Fibroblast of skin of back (primary cell): ENCODE measurements at places on chromosomes 16 and 17.

DNA sequence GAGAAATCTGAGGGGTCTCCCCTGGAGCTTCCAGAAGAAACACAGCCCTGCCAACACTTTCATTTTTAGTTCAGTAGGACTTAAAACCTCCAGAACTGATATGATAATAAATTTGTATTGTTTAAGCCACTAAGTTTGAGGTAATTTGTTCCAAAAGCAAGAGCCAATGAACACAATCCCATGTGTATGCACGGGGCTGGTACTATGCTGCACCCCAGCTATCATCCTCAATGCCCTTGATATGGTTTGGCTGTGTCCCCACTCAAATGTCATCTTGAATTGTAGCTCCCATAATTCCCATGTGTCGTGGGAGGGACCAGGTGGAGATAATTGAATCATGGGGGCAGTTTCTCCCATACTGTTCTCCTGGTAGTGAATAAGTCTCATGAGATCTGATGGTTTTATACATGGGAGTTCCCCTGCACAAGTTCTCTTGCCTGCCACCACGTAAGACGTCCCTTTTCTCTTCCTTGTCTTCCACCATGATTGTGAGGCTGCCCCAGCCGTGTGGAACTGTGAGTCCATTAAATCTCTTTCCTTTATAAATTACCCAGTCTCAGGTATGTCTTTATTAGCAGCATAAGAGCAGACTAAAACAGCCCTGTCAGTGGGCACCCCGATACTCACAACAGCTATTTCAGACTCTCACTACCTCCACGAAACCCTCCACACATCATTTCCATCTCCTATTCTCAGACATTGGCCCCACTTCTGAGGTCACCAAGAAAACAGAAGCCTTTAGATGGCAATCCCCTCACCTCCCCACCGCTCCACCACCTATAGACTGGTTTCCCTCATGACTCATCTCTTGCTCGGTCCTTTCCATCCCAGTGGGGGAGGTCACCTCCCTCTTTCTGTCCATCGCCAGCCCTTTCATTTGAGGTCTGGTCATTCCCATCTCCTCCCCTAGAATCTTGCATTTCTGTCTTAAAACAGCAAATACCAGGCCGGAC lies 8.9 kb upstream of the CACNG1 start:
- no peak for DNase-seq

- DNase-seq = no peak
Measured at GRCh38 chr16:50702725-50703124, 9.3 kb downstream of the NOD2 start.

DNA sequence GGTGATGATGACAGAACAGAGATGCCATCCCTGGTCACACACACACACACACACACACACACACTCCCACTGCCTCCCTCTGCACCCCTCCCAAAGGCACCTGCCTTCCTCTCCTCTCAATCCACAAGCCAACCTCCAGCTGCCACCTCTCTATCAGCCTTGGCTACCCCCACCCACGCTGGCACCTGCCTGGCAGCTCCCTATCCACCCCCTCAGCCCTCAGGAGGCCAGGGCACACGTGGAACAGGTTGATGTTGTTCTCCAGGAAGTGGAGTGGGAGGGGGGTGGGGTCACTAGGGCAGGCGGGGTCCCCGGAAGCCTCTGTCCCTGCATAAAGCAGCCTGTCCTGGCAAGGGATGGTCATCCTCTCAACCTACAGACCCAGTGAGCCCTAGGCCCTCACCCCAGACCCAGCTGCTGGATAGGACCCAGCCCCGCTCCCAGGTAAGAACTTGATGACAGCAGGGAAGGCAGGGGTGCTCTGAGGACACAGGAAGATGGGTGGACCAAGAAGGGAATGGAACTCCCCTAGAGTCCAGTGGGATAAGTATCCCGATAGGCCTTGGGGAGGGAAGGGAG lies at the start of gene GSDMA:
Gene GSDMA, plus strand, starts transcription at position 363 of the 579 bp plus-strand sequence. CDS start 2,684 bp downstream, outside the sequence.
- DNase-seq = no peak

DNA sequence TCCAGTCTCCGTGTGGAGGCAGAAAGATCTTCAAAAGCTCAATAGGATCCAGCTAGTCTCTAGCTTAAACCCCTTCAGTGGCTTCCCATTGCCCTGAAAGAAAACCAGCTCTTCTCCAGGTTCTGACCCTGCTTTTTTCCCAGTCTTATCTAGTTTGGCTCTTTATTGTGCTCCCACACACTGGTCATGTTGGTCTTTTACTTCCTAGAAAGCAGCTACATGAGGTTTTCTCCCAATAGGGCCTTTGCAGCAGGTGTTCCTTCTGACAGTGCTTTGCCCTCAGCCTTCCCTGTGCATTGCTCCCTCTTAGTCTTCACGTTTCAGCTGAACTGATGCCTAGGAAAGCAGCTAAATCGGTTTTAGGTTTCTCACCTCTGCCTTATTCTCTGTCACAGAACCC lies 21.7 kb upstream of the ABCA3 start:
- no peak for DNase-seq
